Inflammatory macrophage (primary cell): ENCODE measurements at places on chromosomes 6 and 20.
A peak's percentile ranks its signal among the peaks of the same experiment; 100 is the strongest.

DNA sequence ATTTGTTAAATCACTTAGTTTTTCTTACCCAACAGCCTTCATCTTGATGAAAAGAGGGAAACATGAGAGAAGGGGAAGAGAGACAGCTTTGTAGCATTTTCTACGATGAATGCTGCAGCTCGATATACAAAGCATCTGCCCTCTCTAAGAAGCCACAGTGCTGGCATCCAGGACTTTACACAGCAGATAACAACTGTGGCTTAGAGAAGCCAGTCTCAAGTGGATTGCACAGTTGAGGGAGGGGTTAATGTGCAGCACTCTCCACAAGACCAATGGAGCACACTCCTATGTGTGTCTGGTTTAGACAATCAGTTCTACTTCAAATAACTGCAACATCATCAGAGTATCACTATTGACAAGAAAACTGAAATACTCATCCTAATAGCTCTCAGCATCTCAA, 5.8 kb downstream of the C6orf120 start:
- DNase-seq, result no peak

DNA sequence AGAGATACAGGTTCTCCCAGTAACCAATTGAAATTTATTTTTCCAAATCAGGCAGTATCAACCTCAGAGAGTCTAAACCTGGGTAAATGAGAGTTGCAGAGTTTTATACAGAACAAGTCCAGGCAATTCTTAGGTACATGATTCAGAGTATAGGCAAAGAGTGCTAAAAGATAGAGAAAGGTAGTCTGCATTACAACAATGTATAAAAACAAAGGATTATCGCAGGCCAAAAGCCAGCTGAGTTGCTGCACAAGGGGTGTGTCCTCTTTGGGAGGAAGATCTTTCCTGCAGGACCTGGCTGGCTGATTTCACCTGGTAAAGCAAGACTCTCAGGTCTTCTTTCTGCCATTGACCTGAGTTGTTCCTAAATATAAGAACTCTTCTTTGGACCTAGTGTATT, 48.9 kb upstream of the ECHDC1 start:
- DNase-seq, result no peak

- no peak for DNase-seq
Measured at GRCh38 chr6:36334832-36335459, 1.7 kb downstream of the BNIP5 start.

GRCh38 chr6:22082218-22082617, 214.6 kb downstream of the PRL start:
- no peak for DNase-seq

- DNase-seq, result no peak
Measured at GRCh38 chr20:50674138-50674825, 17.1 kb downstream of the RIPOR3 start.

GRCh38 chr6:48978016-48978415, 485.0 kb downstream of the MMUT start:
- no peak for DNase-seq

DNA sequence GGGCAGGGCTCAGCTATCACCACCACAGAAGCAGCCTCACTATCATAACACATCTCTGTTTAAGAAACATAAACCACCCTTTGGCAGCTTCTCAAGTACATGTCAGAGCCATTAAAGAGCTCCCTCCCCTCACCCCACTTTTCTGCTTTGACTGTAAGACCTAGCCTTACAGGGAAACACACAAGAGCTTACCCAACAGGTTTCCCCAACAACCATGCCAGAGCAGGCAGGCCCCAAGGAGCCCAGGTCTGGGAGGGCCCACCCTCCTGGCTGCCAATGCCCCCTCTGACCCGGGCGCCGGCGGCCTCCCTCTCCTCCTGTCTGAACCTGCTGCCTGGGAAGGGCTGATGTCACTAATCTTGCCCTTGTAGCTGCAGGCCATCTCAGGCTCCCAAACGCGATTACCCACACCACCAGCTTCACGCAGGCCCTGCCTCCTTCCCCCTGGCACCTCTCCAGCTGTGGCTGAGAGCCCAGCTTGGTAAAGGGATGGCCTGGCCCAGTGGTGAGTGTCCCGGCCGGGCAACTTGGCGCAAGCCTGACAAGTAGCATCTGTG, 402.0 kb downstream of the MAFB start:
- no peak for DNase-seq

- no peak for DNase-seq
Measured at GRCh38 chr6:169824021-169824420, 72.6 kb downstream of the ERMARD start.

GRCh38 chr6:11613336-11613735, 75.8 kb downstream of the TMEM170B start:
- no peak for DNase-seq

- DNase-seq, result no peak
Measured at GRCh38 chr20:19888269-19888671, 128.9 kb upstream of the NAA20 start.

GRCh38 chr6:165082636-165083035, 226.8 kb downstream of the C6orf118 start:
- no peak for DNase-seq

- DNase-seq, result no peak
Measured at GRCh38 chr6:68572975-68573374, 62.1 kb upstream of the ADGRB3 start.

GRCh38 chr6:122014961-122015360, 384.5 kb upstream of the HSF2 start:
- no peak for DNase-seq

- no peak for DNase-seq
Measured at GRCh38 chr6:1910621-1911407, 301.1 kb downstream of the FOXC1 start.

- peak; percentile 81 for DNase-seq
Measured at GRCh38 chr20:561437-562231, 18.0 kb upstream of the CSNK2A1 start.

GRCh38 chr6:151740820-151741219, 66.7 kb upstream of the ESR1 start:
- no peak for DNase-seq

DNA sequence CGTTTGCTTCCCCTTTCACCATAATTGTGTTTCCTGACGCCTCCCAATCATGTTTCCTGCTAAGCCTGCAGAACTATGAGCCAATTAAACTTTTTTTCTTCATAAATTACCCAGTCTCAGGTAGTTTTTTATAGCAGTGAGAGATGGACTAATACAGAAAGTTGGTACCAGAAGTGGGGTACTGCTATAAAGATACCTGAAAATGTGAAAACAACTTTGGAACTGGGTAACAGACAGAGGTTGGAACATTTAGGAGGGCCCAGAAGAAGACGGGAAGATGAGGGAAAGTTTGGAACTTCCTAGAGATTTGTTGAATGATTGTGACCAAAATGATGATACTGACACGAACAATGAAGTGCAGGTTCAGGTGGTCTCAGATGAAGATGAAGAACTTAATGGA, 1058.6 kb upstream of the CITED2 start:
- no peak for DNase-seq

- DNase-seq, result no peak
Measured at GRCh38 chr6:57256541-57256940, 34.4 kb upstream of the RAB23 start.

- no peak for DNase-seq
Measured at GRCh38 chr6:119566546-119567260, 217.1 kb upstream of the MAN1A1 start.

DNA sequence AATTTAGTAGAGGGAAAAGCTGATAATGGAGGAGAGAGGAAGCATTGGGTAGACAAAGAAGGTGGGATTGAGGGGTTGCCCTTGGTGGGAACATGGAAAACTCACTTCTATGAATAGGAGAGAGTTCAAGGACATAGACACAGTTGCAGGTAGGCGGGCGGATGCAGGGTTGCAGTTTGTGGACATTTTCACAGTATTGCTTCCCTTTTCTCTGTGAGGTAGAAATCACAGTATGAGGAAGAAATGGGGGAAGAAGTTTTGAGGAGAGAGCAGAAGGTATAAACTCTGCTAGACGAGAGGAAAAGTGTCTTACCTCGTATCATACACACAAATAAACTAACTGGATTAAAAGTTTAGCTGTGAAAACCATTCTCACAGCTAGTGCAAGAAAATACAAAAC, 200.7 kb upstream of the ECI2 start:
- peak; percentile 29 for DNase-seq

DNA sequence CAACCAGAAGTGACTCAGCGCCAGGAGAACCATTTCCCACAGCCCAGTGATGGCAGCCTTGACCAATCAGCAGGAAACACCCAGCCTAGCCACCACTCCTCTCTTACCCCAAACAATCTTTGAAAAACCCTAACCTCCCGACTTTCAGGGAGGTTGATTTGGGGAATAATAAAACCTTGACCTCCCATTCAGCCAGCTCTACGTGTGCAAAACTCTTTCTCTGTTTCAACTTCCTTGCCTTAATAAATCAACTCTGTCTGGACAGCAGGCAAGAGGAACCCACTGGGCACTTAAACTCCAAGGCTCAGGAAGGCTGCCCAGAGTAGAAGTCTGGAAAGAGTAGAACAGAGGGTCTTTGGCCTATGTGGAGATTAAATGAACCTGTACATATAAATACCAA, 35.0 kb downstream of the SERPINB1 start:
- DNase-seq, result no peak

DNA sequence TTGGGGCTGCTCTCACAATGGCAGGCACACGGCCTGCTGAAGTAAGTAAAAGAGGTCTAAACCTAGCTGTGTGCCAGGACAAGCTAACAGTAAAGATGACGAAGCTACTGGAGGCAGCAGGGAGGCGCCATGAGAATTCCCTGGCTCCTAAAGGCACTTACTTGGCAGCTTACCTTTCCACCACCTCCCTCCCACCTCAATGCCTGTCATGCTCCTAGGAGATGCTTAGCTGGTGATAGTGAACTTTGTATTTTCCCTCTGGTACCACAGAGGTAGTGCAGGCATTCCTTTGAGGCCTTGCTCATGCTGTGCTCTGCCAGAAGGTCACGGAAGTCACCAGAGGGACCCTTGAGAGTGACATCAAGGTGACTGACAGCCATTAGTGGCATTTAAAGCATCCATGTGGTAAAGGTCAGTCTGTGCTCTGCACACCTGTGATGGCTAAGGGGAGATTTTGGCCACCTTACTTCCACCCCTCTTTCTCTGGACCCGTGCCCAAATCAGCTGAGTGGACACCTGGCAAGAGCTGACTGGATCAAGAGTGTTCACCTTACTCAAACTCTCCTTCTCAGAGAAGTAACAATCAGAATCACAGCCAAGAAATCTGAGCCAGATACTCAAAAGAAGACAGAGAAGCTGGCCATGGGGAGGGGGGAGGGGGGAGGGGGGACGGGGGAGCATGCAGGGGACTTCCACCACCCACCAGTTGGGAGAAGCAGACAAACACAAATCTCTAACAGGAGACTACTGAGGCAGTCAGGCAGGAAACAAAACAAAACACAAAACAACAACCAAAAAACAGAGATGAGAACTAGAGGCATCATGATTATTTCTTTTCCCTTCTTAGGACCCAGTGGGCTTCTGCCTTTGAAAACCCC, 2.9 kb downstream of the FKBP1A start:
- DNase-seq, result no peak

DNA sequence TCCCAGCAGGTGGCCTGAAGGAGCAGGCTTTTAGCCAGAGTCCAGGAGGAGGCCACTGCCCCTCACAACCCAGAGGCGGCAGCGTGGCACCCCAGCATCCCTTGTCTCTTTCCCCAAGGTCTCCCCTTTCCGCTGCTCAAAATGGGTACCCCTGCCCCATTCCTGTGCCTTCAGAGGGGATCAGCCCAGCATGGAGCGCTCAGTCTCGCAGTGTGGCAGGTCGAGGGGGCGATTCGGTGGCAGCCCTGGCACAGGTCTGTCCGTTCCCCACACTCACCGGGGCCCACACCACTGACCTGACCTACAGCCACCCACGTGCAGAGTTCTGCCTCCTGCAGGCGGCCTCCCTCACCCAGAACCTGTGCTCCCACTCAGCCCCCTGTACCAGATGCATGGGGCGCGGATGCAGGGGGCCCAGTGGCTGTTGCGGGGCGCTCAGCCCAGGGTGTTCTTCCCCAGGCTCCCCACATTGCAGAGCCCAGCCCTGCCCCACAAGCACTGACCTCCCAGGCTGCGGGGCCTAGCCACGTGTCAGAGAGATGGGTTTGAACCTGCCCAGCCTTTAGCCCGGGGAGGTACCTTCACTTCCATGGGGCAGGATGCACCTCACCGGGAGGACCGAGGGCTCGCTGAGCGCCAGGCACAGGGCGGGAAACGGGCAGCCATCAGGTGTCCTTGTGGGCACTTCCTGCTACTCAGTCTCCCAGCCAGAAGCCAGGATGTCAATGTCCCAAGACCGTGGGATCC, 41.8 kb downstream of the DSTN start:
- no peak for DNase-seq

DNA sequence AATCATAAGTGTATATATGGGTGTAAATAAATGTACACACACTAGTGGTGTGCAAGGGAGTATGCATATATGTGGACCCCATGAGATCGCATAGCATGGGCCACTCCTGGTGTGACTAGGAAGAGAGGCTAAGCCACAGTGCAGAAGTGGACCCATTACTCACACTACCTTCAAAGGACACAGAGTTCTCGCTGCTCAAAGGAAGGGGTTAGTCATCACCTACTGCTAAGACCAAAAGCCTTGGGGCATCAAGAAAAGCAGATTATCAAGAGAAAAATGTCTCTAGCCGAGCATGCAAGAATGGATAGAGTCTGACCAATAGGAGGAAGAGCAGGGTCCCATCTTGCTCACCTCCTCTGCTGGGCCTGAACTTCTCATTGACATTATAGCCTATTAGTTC, 195.5 kb downstream of the MAFB start:
- peak; percentile 14 for DNase-seq

DNA sequence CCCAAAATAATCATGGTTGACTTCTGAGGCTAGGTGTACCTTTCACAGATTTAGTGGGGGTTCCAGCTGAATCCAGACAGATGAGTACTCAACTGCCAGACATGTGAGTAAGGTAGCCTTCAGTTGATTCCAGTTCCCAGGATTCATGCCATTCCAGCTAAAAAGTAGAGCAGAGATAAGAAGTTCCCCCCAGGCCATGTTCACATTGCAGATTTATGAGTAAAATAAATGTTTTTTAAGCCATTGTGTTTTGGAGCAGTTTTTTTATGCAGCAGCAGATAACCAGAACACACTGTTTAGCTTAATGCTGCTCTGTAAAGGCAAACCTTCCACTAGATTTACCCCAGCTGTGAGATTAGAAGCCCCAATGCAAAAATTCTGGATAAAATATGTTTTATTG, 245.0 kb downstream of the RFPL4B start:
- DNase-seq, result no peak
